ENCODE measurements at places on chromosomes 7 and 10.
A peak's percentile ranks its signal among the peaks of the same experiment; 100 is the strongest.

- no peak for DNase-seq
Measured at GRCh38 chr7:137636376-137636775, 210.4 kb downstream of the DGKI start.

GRCh38 chr7:38393874-38394273, 120.4 kb upstream of the TARP start:
- DNase-seq, result no peak

DNA sequence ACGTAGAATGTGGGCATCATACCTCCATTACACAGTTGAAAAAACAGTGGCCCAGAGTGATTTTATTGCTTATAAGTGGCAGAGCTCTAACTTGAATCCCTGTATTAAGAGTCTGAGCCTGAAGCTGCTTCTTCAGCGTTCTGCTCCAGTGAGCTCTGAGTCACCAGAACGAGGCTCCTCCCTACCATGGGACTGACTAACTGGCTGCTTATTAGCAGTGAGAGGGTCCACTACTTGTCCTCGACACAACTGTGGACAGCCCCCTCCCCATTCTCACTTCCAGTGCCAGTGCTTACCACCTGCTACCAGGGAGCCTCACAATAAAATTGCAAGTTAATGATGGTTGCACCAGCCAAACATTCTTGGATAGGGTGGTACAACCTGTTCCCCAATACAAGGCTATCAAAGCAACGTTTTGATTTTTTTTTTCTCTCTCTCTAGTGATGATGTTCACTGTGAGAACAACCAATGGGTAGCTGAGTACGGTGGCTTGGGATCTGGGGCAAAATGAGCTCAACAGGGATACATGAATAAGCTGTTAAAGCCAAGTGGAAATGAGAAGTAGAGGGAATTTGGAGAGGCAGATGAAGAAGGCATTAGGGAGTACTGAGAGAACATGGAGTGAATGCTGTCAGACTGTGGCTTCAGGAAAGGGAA, 2.7 kb upstream of the NRG3 start:
- DNase-seq, result no peak

GRCh38 chr10:70317943-70318318, 34.1 kb upstream of the NPFFR1 start:
- no peak for DNase-seq

DNA sequence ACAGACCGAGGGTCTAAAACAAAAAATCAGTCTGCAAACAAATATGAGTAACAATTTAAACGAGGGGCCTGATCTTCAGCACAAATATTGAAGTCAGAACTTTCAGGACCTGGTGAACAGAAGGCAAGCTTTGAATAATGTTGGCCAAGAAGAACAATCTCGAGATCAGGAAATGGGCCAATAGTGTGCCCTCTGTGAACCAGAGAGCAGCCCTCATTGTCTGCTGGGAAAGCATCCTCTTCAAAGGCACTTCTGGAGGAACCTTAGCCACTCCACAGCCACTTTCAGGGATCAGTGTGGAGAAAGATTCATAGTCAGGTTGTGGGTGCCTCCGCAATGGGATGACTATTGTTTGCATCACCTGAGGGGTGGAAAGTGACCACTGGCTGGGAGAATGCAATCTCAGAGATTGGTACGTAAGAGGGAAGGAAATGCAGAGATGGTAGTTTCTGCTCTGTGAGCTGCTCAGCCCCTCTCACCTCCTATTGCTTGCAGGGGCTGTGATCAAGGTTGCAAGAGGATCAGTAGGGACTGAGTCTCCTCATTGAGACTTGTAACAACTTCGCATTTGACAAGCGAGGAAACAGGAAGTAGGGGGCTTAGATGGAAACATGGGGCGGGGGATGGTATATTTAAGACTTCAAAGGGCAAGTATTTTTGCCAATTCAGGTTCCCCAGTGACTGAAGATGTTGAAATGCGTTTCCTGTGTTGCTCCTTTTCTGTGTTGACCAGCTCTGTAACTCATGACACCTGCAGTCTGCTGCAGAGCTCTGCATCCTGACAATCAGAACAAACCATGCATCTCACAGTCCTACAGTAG, 28.4 kb upstream of the IFRD1 start:
- DNase-seq, result peak; percentile 16

DNA sequence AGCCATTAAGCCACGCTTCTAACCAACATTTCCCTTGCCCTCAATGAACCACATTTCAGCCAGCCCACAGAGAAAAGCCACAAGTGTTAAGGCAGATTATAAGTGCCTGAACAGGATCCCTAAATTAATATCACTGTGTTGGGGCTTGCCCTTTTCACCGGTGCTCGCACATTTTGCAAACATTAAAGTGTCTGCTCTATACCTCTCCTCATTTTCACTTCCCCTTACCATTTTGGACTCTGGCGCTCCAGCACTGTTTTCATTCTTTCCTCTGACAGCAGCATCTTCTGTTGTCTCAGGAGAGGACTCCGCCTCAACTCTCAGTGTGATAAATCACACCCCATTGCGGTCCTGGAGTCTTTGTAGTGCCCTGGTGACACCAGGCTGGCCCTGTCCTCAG, 274.2 kb downstream of the BAMBI start:
- no peak for DNase-seq

- DNase-seq, result no peak
Measured at GRCh38 chr7:35530124-35531109, 164.5 kb downstream of the HERPUD2 start.
